ENCODE measurements at places on chromosomes 16 and 17.

DNA sequence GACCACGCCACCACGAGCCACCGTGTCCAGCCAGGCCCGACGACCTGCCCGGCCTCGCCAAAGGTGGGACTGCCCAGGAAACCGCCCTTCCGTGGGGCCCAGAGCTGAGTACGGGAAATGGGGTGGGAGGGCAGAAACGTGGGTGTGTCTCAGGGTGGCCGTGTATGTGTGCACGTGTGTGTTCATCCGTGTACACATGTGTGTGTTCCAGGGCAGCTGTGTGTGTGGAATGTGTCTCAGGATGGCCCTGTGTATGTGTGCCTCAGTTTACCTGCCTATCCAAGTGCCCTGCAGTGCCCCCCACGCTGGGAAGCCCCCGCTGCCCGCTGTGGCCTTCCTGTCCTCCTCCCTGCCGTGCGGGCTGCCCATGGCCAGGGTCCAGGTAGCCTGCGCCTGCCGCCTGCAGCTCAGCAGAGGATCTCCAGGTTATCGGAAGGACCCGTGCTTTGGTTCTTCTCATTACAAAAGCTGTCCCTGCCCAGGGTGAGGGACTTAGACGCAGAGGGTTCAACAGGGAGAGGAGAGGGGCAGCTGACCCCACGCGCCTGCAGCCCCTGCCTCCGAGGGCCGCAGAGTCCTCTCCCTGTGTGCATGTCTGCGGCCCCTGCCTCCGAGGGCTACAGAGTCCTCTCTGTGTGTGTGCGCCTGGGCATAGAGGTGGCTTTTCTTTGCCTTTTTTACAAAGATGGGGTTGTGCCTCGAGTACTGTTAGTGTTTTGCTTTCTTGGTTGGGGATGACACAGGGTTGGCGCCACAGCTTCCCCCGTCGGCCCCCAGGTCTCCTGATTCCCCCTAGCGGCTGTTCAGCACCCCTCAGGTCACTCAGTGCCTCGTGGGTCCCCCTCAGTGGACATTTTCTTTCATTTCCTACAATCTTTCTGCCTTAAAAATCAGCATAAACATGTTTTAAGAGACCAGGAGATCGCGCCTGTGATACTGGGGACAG lies 23.6 kb downstream of the ZNF469 start:
- no peak for DNase-seq

DNA sequence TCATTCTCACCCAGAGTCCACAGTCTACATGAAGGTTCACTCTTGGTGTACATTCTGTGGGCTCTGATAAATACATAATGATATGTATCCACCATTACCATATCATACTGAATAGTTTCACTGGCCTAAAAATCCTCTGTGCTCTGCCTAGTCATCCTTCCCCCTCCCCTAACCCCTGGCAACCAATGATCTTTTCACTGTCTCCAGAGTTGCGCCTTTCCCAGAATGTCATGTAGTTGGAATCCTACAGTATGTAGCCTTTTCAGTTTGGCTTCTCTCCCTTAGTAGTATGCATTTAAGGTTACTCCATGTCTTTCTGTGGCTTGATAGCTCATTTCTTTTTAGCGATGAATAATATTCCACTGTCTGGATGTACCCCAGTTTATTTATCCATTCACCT lies 101.3 kb downstream of the NOG start:
- no peak for DNase-seq

DNA sequence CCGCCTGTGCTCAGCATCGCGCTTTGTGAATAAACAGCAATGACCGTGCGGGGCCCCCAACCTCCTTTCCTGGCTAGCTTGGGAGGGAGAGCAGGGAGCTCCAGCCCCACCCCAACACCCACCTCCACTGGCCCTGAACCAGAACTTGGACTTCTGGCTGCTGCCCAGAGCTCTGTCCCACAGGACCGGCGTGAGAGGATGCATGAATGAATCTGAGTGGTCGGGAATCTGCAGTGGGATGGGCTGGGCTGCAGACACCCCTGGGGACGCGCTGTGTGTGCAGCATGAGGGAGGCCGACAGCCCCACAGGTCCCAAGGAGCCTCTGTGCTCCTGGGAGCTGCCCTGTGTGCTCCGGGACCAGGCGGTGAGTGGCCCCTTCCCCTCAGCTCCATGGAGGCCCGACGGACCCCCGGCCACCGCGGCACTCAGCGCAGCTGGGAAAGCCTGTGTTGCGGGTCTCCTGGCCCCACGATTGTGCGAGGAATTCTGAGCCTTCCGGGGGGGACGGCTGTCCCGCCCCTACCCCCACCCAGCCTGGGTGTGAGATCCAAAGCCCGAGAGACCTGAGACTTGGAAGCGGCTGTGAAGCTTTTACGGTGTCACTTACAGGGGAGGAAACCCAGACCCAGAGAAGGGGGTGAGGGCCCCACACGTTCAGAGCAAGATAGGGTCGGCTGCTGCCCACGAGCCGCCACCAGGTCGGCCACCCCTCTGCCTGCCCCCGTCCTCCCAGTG lies 5.4 kb downstream of the PIEZO1 start:
- no peak for DNase-seq

DNA sequence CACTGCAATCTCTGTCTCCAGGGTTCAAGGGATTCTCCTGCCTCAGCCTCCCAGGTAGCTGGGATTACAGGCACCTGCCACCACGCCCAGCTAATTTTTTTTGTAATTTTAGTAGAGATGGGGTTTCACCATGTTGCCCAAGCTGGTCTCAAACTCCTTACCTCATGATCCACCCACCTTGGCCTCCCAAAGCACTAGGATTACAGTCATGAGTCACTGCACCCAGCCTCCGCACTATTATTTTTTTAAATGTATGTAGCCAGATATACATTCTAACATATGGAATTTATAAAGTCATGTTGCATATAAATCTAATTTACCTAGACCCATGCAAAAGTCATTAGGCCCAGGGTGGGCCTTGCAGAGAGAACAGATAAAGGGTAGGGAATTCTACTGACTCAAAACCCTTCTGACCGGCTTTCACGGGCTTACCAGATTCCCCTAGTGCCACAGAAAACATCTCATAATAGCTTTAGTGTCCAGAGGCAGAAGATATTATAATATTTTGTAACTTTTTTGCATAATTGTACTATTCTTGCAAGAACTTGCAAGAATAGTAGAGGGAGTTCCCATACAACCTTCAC lies 20.5 kb upstream of the HELZ start:
- DNase-seq: no peak

GRCh38 chr16:58280146-58280845 lies 14.5 kb downstream of the PRSS54 start:
- no peak for DNase-seq

GRCh38 chr17:35390663-35391062 lies 17.2 kb upstream of the SLFN11 start:
- DNase-seq: no peak

- DNase-seq: no peak
These were observed 52.1 kb upstream of the DOC2B start for GRCh38 chr17:233473-233941.

DNA sequence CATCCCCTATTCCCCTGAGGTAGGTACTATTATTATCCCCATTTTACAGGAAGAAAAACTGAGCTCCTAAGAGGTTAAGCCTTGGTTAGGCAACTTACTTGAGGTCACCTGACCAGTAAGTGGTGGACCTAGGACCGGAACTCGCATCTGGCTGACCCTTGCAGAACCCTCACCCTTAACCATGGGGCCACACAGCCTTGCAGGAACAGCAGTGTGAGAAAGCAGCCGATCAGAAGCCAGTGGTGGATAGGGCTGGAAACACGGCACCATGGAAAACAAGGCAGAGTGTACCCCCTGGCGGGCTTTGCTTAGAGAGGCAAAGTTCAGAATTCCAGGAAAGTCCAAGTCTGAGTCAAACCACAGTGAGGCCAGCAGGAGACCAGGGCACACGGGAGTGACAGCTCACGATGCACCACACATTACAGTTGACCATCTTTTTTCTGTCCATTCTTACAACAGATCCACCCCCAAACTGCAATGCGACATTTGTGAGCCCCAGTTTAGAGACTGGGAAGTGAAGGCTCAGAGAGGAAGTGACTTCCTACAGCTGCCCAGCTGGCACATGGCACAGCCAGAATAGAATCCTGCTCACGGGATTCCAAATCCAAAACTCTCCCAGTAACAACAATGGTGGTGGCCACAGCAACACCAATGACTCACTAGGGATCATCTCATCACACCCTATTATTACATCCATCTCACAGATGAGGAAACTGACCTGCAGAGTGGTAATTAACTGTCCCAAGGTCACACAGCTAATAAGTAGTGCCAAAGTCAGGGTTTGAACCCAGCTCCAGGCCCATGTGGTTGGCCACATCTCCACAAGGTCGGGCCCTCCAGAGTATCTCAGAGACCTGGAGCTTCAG lies 20.3 kb downstream of the KIFC3 start:
- no peak for DNase-seq

- DNase-seq: no peak
These were observed 656.5 kb upstream of the SALL1 start for GRCh38 chr16:51807551-51807950.

Measured in stimulated activated CD4-positive, alpha-beta T cell treated with anti-CD3 and anti-CD28 coated beads, Interleukin-4, amount 100 ng/mL, for 24 hours (primary cell).